H54 (cell line): ENCODE measurements at places on chromosomes 1 and 21.
A peak's percentile ranks its signal among the peaks of the same experiment; 100 is the strongest.

DNA sequence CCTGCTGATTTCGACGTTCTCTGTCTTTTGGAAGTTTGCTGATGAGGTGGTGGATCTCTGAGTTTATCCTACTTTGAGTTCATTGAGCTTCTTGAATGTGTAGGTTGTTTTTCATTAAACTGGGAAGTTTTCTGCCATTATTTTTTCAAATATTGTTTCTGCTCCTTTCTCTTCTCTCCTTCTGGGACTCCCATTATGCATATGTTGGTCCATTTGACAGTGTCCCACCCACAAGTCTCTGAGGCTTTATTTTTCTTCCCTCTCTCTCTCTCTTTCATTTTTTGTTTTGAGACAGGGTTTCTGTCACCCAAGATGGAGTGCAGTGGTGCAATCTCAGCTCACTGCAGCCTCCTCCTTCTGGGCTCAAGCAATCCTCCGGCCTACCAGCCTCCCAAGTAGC, 11.7 kb downstream of the TNFRSF18 start:
- DNase-seq = no peak

GRCh38 chr1:177229781-177230180, 59.0 kb downstream of the BRINP2 start:
- DNase-seq = no peak

DNA sequence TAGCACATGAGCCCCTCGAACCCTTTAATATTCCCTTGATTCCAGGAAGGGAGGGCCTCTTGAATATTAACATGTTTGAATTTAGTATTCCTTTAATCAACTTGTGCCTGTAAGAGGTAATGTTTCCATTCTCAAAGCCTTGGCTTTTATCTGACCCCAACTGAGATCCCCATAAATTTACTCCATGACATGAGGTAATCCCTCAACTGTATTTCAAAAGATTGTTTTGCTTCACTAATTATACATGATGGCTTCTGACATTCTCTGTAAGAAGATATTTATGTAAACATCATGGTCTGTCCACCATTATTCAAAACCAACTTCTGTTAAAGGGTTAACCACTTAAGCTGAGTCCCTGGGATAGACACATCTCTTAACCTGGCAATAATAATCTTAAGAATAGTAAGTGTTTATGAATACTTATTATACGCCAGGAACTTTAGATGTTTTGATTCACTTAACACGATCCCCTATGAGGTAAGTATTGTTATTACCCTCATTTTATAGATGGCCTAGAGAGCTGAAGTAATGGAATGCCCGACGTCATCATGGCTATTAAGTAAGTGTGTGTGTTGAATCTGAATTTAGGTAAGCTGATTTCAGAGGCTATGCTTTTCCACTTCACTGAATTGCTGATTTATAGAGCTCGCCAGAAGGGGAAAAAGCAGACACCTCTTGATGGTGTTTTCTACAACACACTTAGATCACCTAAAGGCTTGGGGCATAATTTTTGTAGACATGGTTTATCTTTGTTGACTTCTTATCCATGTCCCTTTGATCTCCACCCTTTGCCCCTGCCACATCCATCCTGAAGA, 11.1 kb downstream of the KRTAP19-1 start:
- DNase-seq = no peak

DNA sequence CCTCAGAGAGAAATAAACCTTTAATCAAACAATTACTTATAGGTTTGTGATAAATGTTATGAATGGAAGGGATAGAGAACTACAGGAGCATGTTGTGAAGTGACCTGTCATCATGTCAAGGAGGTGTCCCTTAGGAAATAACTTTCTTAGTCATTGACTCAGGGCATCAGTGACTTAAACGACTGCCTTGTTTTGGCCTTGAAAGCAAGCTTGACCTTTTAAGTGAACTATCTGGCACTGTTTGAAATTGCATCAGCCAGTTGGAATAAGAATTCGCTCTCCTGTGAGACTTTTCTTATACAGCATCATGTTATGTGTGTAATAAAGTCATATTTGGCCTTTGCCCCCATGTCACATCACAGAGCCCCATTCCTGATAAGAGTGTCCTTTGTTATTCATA, 30.9 kb downstream of the LRRC8B start:
- no peak for DNase-seq

DNA sequence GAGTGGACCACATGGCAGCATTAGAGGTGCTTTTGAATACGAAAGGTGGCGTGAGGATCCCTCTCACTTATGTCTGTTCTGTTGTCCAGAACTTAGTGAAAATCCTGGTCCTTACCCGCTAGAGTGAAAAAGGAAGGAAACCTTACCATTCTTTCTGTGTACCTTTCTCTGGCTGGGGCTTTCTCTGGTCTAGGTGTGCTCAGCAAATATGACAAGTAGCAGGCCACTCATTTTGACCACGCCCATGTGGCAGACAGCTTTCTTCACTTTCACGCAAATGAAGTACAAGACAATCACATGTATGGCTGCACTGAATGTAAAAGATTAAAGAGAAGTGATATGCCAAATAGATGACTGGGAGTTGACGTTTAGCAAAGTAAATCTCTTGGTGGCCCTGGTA, 131.9 kb downstream of the FGGY start:
- DNase-seq = no peak

GRCh38 chr1:4656533-4657140, 2.2 kb downstream of the AJAP1 start:
- DNase-seq = no peak

DNA sequence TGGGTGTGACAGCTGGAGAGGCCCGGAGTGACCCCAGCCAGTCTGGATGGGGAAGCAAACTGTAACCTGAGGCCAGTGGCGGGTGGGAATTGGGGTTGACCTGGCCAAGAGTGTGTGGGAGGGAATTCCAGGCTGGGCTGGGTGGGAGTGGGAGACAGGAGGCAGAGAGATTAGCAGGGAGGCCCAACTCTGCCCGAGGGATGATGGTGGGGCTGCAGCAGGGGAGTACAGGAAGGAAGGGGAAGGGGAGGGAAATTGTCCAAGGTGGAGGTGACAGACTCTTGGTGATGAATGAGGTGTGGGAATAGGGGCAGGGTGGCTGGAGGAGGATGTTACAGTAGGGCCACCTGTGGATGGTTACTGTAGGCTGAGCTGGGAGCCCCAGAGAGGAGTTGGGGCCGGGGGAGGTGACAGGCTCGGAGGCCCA, 40.4 kb downstream of the HUNK start:
- no peak for DNase-seq

DNA sequence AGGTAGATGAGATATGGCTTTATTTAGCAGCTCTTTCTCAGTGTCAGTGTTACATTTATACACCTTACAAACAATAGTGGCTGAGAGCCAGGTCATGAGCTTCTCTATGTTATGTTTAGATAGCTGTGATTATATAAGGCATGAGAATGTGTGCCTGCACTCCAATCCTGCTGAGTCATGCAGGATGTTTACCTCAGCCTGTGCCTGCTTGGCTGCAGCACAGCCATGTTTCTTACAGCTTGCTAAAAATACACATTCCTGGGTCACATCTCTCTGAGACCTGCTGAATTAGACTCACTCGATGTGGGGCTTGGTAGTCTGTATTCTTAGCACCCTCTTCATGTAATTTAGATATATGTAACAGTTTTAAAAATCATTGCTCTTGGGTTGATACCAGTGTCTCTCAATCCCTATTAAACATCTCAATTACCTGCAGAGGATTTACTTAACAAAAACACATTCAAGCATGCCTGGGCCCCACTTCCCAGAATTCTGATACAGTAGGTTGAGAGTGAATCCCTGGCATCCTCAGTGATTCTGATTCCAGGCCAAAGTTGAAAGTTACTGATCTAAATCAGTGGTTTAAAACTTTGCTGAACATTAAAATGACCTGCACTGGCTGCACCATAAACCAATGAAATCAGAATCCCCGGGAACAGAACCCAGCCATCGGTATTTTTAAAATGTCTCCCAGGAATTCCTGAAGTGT, 107.5 kb downstream of the GDAP2 start:
- DNase-seq = no peak

GRCh38 chr1:96220651-96221050, 500.9 kb upstream of the PTBP2 start:
- DNase-seq = no peak

DNA sequence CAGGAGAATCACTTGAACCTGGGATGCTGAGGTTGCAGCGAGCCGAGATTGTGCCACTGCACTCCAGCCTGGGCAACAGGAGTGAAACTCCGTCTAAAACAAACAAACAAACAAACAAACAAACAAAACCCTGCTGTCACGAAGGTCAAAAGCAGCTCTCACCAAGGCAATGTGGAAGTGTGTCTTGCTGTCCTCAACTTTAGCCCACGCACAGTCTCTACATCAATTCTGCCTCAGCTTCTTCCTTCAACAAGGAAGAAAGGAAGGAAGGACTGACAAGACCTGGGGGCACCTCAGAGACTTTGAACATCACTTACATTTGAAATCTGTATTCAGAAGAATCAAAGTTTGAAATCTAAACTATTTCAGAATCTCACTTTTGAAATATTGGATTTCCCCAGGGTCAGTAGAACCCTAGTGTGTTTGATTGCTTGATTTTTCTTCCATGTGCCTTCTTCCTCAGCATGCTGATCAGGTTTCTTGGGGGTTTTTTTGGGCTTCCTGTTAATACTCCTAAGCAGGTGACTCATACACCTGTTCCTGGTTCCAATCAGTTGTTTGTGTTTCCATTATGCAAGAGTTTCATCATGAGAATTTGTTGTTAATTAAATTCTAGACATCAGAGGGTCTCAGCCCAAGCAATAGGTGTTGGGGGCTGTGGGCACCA, 6.5 kb upstream of the CSTB start:
- no peak for DNase-seq

GRCh38 chr1:111628153-111628552, 8.6 kb downstream of the RAP1A start:
- DNase-seq = no peak

DNA sequence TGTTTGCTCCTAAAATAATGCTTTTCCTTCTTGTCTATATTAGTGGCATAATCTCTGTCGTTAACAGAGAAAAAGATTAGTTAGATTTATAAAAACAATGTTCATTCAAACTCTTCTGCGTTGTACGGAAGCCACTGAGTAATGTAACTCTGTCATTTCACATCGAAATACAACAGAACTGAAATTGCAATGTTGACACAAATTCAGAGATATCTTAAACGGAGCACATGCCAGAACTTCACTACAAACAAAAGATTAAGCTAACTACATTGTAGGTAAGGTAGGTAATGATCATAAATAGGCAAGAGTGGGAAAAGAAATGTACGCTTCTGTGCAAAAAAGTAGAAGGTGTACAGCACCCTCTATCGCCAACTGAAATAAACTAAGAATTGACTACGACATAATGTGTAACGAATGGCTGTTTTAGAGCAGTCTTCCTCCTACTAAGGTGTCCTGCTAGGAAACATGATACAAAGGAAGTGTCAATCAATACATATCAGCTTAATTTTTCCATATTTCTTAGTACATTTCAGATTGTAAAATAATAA, 56.6 kb downstream of the PCNX2 start:
- DNase-seq = no peak

- no peak for DNase-seq
These were observed 49.4 kb downstream of the ERG start for GRCh38 chr21:38448671-38449385.

GRCh38 chr1:212485913-212486618, 53.3 kb downstream of the NENF start:
- DNase-seq = peak; percentile 79

DNA sequence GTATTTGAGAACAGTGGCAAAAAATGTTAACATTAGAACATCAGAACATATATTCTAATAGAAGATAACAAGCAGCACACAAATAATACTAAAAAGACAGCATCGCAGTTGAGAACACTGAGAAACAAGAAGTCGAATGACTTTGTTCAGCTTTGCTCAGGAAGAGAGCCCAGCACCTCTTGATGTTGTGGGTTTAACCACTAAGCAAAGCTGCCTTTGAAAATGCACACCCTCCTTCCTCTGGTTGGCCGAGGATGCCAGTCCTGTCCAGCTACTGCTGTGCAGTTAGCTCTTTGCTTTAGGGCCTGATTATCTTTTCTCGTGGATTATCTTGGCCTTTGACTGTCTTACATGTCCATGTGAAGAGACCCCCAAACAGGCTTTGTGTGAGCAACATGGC, 60.5 kb downstream of the SPATA46 start:
- no peak for DNase-seq

DNA sequence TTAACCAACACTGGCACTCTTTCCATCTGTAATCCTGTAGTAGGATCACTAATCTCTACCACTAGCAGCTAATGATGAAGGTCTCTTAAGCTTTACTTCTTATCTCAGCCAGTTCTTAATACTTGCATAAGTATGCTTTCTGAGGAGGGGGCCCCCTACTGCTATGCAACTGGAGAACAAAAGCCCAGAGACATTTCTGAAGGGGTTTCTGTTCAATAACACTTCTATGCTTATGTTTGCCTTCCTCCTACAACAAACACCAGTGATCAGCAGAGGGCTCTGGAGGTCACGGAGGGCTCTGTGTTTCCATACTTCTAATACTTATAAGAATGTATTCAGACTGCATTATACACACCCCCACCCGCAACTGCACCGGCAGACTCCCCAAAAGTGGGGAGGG, 215.8 kb downstream of the BARHL2 start:
- no peak for DNase-seq

GRCh38 chr21:15894596-15894995, 164.8 kb downstream of the USP25 start:
- DNase-seq = no peak

- peak; percentile 73 for DNase-seq
These were observed 105.8 kb downstream of the SMYD2 start for GRCh38 chr1:214386747-214387146.
